ENCODE measurements at places on chromosomes 7 and 10.

DNA sequence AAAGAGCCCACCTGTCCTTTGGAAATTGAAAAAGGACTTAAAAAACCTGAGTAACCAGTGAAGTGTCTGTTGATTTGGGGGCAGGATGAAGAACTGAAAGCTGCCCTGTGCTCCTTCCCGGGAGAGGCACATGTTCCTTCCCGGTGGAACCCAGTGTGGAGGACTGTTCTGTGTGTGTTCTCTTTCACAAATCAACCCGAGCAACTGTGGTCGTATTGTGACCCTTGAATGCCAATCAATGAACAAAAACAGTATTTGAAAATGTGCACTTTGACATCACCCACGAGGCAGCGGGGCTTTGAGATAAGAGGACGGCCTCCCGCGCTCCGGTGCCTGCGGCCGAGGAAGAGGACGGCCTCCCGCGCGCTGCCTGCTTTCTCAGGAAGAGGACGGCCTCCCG is 139.0 kb downstream of the VIPR2 start:
- DNase-seq, result no peak

DNA sequence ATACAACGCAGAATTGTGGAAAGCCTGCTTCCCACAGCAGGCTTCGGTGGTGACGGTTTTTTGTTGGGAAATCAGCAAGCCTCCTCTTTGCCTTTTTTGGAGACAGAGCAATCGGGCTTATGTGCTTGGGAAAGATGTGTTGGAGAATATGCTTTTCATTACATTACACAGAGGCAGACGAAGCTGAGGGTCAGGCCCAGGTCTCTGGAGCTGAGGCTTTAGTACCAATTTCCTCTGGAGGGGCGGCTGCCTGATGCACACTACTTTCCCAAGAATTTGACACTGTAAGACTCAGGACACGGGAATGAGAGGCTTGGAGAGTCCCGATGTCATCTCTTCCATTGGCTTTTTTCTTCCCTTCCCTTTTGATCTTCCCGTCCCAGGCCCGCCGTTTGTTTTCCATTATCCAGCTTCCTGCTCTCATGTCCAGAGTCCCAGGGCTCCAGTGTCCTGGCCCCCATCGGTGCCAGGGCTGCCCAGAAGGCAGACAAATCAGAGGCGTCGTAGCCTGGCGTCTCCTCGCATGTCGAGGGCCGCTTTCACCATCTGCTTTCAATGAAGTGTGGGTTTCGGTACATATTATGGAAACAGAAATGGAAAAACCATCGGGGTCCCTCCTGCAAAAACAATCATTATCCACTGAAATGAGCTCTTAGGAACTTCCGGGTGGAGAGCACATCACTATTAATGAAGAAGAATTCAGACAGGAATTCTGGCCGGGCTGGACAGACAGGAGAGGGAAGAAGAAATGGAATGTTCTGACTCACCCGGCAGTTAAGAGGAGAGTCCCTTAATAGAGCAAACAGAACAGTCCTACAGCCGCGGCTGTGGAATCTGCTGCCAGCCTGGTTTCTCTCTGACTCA is 123.0 kb upstream of the JCAD start:
- peak; percentile 99 for DNase-seq

- DNase-seq, result peak; percentile 62
Measured at GRCh38 chr10:102917314-102917961, 656 bp upstream of the CNNM2 start.

DNA sequence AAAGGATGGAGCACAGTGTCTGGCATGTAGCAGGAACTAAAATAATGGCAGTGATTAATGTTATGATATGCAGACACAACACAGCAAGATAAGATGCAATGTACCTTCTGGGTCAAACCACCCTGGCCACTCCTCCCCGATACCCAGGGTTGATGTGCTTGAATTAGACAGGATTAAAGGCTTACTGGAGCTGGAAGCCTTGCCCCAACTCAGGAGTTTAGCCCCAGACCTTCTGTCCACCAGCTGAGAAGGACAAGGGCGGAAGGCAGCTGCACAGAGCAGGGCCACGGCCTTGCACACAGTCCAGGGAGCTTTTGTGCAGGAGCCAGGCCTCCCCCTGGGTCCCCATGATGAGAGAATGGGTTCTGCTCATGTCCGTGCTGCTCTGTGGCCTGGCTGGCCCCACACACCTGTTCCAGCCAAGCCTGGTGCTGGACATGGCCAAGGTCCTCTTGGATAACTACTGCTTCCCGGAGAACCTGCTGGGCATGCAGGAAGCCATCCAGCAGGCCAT is at the start of gene RBP3:
RBP3 (plus strand) TSS at position 226 of the 514 bp plus-strand sequence; CDS start at position 348, 122 bp downstream.
- DNase-seq, result no peak

DNA sequence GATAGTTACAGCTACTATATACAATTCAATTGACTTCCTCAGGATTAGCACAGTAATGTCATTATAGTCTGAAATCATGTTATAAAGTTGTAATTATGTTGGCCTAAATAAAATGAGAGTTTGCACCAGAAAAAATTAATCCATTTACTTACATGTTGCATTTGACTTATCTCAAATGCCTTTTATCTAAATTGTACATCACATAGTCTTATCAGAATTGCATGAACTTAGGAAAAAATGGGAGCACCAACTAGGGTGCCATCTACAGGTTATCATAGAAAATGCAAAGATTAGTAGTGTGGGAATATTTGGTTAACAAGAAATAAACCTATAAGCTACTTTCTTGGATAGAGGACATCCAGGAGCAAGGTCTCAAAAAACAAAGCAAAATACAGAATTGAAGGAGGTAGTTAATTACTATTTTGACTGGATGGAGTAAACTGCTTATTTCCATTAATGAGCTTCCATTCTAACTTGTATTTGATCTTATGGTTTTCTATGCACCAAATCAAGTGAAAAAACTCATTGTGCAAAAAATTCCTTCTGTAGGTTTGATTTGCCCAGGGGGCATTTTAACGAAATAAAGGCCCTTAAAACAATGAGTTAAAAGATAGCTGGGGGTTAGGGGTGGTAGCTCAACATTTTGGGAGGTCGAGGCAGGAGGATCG is 60.0 kb upstream of the ORC5 start:
- peak; percentile 22 for DNase-seq

- DNase-seq, result no peak
Measured at GRCh38 chr10:77027576-77027975, 610.0 kb downstream of the KCNMA1 start.

DNA sequence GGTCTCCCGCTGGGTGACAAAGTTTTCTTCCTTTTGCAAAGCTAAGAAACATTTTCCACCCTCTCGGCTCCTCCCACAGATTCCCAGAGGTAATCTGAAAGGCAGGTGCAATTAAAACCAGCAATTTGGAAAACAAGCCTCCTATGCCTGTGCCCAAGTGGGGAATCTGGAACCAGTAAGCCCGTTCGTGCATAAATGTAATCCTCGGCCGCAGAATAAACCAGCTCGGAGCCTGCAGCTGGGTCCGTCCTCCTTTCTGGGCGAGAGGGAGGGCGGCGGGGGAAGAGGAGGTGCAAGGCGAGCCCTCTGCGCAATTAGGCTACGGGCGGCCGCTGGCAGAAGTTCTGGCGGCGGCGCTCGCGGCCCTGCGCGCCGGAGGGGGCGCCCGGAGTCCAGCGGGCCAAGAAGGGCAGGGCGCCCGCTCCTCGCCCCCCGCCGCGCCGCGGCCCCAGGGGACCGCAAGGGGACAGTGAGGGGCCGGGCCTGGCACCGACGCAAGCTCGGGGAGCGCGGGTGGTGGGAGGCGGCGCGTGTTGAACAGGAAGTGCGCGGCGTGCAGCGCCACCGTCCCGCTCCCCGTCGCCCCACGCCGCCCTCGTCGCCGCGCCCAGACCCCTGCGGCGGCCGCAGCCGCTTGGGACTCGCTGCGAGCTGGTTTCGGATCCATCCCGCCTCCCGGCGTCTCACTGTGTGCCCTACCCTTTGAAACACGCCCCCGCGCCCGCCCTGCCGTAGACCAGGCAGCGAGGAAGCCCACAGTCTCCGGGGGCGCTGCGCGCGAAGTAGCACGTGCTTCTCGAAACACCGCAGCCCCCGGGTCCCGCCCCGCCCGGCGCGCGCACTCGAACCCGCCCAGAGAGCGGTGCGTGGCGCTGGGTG is at the start of gene PRKAG2:
PRKAG2 (minus strand) TSS at position 217 of the 879 bp plus-strand sequence. CDS start 495 bp downstream, outside the sequence.
- no peak for DNase-seq

- no peak for DNase-seq
Measured at GRCh38 chr10:3935933-3936359, 150.9 kb upstream of the KLF6 start.

DNA sequence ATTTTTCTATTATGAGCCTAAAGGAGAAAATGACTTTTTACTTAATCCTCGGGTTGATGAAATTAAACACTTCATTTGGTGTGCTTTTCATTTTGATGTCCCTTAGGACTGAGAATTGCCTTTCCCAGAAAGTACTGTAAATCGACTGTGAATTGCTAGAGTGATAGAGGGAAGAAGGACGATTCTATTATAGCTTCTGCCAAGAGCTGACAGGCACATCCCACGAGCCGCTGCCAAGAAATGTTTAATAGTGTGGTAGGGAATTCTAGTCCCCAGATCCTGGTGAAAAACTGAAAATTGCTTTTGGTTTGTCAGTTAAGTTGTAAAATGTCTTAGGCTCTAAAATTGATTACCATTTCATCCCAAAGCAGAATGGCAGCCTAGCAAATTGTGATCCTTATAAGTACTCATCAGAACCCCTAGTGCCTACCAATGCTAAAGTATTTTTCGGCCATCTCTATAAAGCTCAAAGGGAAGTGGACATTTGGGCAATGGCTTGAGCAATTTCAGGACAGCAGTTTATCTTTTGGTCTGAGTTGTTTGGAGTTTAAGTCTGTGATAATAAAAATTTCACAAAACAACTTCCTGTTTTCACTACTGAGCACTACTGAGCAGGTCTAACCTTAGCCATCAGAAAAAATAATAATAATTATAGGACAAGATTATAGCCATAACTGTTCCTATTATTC is 44.6 kb upstream of the HYCC1 start:
- no peak for DNase-seq

GRCh38 chr10:110409926-110410325 is 87.8 kb upstream of the DUSP5 start:
- DNase-seq, result no peak

GRCh38 chr7:158424011-158424410 is 163.6 kb downstream of the PTPRN2 start:
- DNase-seq, result no peak

GRCh38 chr10:31467791-31468535 is 148.9 kb downstream of the ZEB1 start:
- DNase-seq, result no peak

- no peak for DNase-seq
Measured at GRCh38 chr10:65346466-65346865, 1579.4 kb upstream of the LRRTM3 start.

Data from fibroblast of skin of back (primary cell).